Activated T-helper 1 cell treated with anti-CD3 and anti-CD28 coated beads, Interleukin-12 subunit alpha, Interleukin-12 subunit beta, Interleukin-2, Interleukin-4 antibody, amounts not matched to agents 30 ng/mL and 10 ng/mL and 1 ng/mL, durations not matched to agents 14 hours and 24 hours and 36 hours (primary cell): ENCODE measurements at places on chromosomes 6 and 20. TPM values are rescaled to one million over a fixed set of nuclear protein-coding genes. Genes with fewer than 3 reads are reported as not detected.

The PKHD1 gene
- total RNA-seq: not detected in 2 replicates

The PPP1R3G gene
- not detected in 2 replicates for total RNA-seq

The SLC12A5 gene
- 0.42 TPM in 1 of 2 replicates, not detected in the other for total RNA-seq

The TPD52L2 gene
- total RNA-seq: 65.9 and 73.2 TPM in 2 replicates

The LINC00237 gene
- not detected in 2 replicates for total RNA-seq

The OR2B6 gene
- not detected in 2 replicates for total RNA-seq

The AHI1 gene
- 142 and 146 TPM in 2 replicates for total RNA-seq

- no peaks in the 10 kb centered on the region for H3K4me1 ChIP-seq
- H3K27ac ChIP-seq: no peak overlapping the region
- H3K27me3 ChIP-seq: peaks cover 6% of the 10 kb centered on the region
- peaks cover 3% of the 10 kb centered on the region for H3K36me3 ChIP-seq
- no peak overlapping the region for H3K4me3 ChIP-seq
Observed at GRCh38 chr6:157741948-157742556, 81.0 kb upstream of the SNX9 start.

DNA sequence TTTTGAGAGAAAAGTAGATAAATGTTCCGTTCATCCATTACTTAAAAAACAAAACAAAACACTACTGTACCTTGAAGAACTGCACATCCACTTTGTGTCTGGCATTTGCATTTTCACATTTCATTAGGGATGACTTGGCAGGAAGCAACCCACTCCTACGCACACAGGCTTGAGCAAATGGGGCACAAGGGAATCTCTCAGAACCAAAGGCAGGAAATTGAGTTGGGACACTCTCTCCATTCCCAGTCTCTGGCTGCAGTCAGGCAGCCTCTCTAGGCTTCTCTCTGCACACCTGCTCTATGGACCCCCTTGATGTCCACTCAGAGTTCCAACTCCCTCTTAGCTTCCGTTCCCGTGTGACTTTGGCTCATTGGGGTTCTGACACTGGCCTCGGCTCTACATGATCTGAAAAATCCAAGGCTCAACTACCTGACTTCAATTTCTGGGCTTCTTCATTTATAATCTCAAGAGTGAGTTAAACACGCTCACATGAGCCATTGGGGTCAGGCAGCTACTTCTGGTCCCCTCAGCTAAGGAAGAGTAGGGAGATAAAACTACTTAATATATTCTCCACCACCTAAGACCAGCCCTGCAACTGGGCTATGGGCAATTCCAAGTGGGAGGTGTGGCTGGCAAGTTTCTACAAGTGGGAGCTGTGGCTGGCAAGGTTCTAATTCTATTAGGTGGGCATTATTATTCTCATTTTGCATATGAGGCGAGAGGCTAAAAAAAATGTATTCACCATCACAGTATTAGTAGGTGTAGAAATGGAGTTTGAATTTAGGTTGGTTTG is 251.9 kb downstream of the SOD2 start:
- peaks cover 2% of the 10 kb centered on the region for H3K27me3 ChIP-seq
- no peak for DNase-seq
- H3K4me3 ChIP-seq: no peak overlapping the region

- no peak for DNase-seq
- H3K4me3 ChIP-seq: no peak overlapping the region
- H3K27me3 ChIP-seq: no peaks in the 10 kb centered on the region
- no peak overlapping the region for H3K27ac ChIP-seq
- H3K36me3 ChIP-seq: peaks cover 1% of the 10 kb centered on the region
Observed at GRCh38 chr20:18404172-18404571, 62.7 kb downstream of the DZANK1 start.

- peak overlapping the region; percentile 71 for H3K27ac ChIP-seq
- no peak overlapping the region for H3K4me3 ChIP-seq
- H3K4me1 ChIP-seq: peaks cover 61% of the 10 kb centered on the region
- H3K36me3 ChIP-seq: peaks cover 16% of the 10 kb centered on the region
Observed at GRCh38 chr6:158647501-158647900, 2.4 kb upstream of the SYTL3 start.

DNA sequence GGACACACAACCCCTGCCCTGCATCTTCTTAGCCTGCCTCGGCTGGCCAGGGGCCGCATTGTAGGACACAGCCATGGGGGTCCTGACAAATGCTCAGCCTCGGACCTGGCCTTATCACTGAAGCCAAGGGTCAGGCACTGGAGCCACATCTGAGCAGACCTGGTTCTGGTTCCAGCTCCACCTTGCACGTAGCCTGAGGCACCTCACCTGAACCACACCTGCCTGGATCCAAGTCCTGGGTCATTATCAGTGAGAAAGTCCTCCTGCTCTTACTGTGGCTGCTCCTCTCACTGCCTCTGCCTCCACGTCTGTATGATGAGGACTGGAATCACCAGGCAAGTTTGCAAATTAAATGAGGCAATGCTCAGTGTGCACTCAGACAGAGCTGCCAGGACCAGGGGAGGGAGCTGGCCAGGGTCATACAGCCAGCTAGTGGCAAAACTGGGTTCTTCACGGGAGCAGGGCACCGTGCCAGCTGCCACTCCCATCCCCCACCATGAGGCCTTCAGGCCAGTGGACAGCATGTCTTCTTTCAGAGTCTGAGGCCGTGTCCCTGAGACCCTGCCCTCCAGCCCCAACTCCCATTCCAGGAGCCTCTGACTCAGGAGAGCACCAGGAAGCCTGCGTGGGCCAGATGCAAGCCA is 40.2 kb downstream of the MRPL14 start:
- H3K36me3 ChIP-seq: no peaks in the 10 kb centered on the region
- no peaks in the 10 kb centered on the region for H3K4me1 ChIP-seq
- no peak for DNase-seq
- H3K27me3 ChIP-seq: no peaks in the 10 kb centered on the region

- H3K4me3 ChIP-seq: no peak overlapping the region
- H3K36me3 ChIP-seq: no peaks in the 10 kb centered on the region
- H3K27ac ChIP-seq: no peak overlapping the region
Observed at GRCh38 chr20:19661717-19662636, 96.1 kb upstream of the RIN2 start.

DNA sequence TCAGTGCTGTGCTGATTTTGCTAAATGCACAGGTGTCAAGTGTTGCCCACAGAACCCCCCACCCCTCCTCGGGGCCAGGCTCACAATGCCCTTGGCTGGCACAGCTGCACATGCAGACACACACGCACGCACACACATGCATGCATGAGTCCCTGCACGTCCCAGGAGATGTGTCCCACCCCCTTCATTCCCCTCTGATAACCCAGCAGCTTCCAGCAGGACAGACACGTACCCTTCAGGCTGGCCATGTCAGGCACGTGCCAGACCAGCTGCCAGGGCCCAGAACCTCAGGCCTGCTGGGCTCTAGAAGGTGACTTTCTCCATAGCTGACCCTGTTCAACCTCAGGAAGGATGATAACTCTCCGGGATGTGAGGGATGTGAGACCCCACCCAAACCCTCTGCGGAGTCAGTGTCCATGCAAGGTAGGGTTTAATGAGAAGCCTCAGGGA is 44.4 kb downstream of the MRPL14 start:
- H3K27me3 ChIP-seq: peaks cover 5% of the 10 kb centered on the region
- no peak overlapping the region for H3K27ac ChIP-seq
- no peaks in the 10 kb centered on the region for H3K36me3 ChIP-seq
- DNase-seq: no peak

DNA sequence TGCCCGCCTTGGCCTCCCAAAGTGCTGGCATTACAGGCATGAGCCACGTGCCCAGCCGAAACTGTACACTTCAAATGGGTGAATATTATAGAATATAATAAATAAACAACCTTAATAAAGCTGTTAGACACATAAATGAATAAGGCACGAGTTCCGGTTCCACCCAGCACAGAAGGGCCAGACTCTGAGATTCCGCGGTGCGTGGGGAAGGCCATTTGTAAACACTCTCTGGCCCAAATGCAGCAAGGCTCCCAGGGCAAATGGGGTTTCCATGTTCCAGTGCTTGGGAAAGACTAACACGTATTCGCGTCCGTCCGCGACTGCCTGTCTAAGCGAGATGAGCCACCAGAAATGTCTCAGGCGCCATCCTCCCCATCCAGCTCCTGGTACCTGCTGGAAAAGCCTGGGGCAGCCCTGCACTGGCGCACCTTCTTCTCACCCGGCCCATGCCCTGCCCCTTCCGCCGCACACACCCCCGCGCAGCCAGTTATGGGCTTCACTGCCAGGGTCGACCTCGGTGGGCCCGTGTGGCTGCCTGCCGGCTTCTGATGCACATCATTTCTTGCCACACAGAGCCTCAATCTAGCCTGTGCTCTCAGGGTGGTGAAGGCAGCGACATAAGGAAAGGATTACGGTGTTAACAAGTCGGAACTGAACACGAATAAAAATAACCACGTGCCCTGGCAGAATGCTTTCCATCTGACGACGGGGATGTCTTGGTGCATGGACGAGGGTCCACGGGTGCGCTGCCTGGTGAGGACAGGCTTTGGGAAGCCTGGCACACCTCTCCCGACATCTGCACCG is 5.5 kb upstream of the LSM14B start:
- H3K27ac ChIP-seq: no peak overlapping the region
- H3K4me1 ChIP-seq: peaks cover 11% of the 10 kb centered on the region
- no peak for DNase-seq

- no peak overlapping the region for H3K4me3 ChIP-seq
- peak overlapping the region; percentile 69 for H3K27ac ChIP-seq
- H3K36me3 ChIP-seq: peaks cover 31% of the 10 kb centered on the region
- no peaks in the 10 kb centered on the region for H3K27me3 ChIP-seq
- peaks cover 44% of the 10 kb centered on the region for H3K4me1 ChIP-seq
- no peak for DNase-seq
Observed at GRCh38 chr20:38091441-38092216, 58.1 kb downstream of the RPRD1B start.

- no peak for DNase-seq
- no peaks in the 10 kb centered on the region for H3K27me3 ChIP-seq
- no peak overlapping the region for H3K4me3 ChIP-seq
- no peak overlapping the region for H3K27ac ChIP-seq
- no peaks in the 10 kb centered on the region for H3K36me3 ChIP-seq
Observed at GRCh38 chr20:54711071-54711470, 235.7 kb downstream of the DOK5 start.

DNA sequence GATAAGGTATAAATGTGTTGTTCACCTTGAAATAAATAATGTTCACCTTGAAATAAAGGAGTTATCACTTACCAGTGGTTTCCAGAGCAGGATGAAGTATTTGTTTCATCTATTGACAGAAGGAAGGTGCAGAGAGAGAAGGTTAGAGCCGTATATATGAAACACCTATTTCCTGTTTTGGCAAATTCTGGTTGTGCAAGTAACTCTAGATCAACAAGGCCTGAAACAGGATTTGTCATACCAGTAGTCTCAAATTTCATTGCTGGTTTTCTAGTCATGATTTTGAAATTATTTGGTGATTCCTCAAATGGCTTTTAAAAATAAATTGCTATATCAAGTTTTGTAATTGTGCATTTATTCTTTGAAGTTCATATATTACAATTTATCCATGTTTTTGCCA is at the start of gene CRISP3:
Gene CRISP3 (minus strand): TSS at position 130 of the 400 bp plus-strand sequence. CDS start 21 bp downstream, at position 109.
- no peaks in the 10 kb centered on the region for H3K36me3 ChIP-seq
- no peak within 1 kb of the TSS for H3K27ac ChIP-seq
- H3K27me3 ChIP-seq: no peaks in the 10 kb centered on the region

DNA sequence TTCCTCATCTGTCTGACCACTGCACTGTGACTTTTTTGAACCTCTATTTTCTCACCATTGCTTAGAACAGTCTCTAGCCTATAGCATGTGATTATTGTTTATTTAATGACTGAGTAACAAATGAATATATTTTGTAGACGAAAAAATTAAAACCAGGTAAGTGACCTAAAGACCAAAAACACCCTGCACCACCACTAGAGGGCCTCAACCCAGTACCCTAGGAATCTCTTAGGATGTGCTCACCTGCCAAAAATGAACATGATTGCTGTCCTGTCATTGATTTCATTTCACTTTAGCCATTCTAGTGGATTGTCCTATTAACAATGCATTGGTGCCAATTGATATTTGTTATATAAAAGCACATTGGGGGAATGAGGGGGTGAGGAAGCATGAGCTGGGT is 199.1 kb downstream of the COL9A1 start:
- no peak overlapping the region for H3K4me3 ChIP-seq
- no peak overlapping the region for H3K27ac ChIP-seq
- peaks cover 4% of the 10 kb centered on the region for H3K27me3 ChIP-seq
- no peaks in the 10 kb centered on the region for H3K36me3 ChIP-seq
- no peak for DNase-seq

DNA sequence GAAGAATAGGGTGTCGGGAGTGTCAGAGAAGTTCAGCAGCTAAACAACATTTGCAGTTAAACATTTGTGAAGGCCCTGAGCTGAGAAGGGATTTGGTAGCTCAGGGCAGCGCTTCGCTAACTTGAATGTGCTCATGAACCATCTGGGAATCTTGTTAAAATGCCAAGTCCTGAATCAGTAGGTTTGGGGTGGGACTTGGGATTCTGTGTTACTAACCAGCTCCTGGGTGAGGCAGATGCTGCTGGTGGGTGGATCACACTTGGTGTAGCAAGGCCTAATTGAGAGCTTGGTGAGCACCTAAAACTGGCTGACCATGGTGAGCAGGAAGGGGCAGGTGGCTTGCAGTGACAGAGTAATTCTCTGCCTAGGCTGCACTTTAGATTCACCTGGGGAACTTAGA is 5.9 kb downstream of the PTPRA start:
- H3K4me1 ChIP-seq: peaks cover 41% of the 10 kb centered on the region
- peaks cover 34% of the 10 kb centered on the region for H3K36me3 ChIP-seq
- DNase-seq: no peak
- no peak overlapping the region for H3K27ac ChIP-seq
- H3K27me3 ChIP-seq: no peaks in the 10 kb centered on the region
- no peak overlapping the region for H3K4me3 ChIP-seq

- H3K27me3 ChIP-seq: no peaks in the 10 kb centered on the region
- H3K27ac ChIP-seq: no peak overlapping the region
- no peak for DNase-seq
- H3K36me3 ChIP-seq: peaks cover 63% of the 10 kb centered on the region
Observed at GRCh38 chr6:85637579-85637978, 5.1 kb downstream of the SYNCRIP start.

DNA sequence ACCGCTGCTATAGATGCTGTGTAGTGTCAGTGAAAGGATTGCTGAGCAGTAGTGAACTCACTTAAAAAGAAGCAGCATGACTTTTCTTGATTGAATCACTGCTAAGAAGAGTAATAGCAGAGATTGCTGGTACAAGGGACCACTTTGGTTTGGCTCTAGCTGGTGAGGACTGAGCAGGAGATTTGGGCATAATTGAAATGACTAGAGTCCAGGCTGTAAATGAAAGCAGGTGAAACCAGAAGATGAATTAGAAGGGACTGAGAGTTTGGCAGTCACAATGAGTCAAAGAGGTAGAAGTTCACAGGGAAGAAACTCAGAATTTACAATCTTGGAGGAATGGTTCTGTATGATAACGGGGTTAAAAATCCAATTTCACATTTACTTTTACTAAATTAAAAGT is 19.1 kb upstream of the REV3L start:
- H3K36me3 ChIP-seq: peaks cover 13% of the 10 kb centered on the region
- H3K4me1 ChIP-seq: peaks cover 17% of the 10 kb centered on the region
- no peak overlapping the region for H3K4me3 ChIP-seq
- no peak for DNase-seq
- no peak overlapping the region for H3K27ac ChIP-seq
